ENCODE measurements at places on chromosomes 3 and 15.

GRCh38 chr15:100766243-100767000 is 113.2 kb upstream of the ALDH1A3 start:
- DNase-seq = peak; percentile 57

DNA sequence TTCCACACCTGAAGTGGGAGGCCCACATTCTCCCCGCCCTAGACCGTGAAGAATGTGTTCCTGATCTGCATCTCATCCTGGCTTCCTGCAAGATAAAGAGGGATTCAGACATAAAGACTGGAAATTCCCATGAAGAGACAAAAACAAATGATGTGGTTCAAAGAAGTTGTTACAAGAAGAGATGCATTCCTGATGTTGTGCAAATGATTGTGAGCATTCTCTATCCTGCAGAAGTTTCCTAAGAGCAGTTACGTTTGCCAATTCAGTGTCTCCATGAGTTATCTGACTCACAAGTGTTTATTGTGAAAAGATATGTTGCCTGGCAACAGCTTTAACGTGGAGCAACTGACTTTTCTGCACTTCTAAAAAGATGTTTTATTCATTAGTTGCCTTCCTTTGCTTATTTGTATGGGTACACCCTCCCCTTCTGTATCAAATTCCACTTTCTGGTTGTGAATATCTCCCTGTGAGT is 107.8 kb downstream of the ZIC4 start:
- DNase-seq = no peak

GRCh38 chr3:99933971-99934750 is 116.5 kb downstream of the CMSS1 start:
- DNase-seq = no peak

GRCh38 chr3:52399131-52399530 is 45.8 kb downstream of the SEMA3G start:
- DNase-seq = no peak

DNA sequence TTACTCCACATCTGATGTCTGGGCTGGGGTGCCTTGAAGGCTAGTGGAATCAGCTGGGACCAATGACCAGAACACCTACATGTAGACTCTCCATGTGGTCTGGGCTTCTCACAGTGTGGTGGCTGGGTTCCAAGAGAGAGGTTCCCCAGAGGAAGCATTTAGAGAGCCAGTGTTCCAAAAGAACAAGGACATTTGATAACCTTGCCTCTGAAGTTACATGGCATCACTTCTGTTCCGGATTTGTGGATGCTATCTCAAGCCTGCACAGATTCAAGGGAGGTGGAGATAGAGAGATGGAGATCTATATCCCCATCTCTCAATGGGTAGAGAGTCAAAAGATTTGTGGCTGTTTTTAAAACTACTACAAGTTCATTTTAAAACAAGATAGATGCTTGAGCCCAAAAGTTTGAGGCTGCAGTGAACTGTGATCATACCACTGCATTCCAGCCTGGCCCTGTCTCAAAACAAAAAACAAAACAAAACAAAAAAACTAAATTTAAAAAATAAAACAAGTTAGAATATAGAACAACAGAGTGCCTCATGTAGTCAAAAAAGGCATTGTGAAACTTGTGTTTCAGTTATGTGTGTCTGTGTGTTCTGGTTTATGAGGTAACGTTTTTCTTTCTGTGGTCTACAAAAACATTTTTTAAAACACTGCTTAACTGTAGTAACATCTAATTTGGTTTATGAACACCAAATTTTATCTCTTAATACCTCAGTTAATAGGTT is 44.8 kb downstream of the PDE8A start:
- no peak for DNase-seq

GRCh38 chr3:129619726-129620162 is 13.3 kb upstream of the PLXND1 start:
- no peak for DNase-seq

- no peak for DNase-seq
Measured at GRCh38 chr15:65115542-65115941, 542 bp upstream of the UBAP1L start.

- no peak for DNase-seq
Measured at GRCh38 chr3:36693670-36694069, 70.7 kb downstream of the DCLK3 start.

DNA sequence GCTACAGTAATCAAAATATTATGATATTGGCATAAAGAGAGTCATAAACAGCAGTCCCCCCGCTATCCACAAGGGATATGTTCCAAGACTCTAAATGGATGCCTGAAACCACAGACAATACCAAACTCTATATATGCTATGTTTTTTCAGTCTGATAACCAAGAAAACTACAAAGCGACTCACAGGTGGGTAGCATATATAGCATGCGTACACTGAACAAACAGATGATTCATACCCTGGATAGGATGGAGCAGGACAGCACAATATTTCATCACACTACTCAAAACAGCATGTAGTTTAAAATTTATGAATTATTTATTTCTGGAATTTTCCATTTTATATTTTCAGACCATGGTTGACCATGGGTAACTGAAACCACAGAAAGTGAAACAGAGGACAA is 87.0 kb upstream of the PPP2R3A start:
- no peak for DNase-seq

- DNase-seq = no peak
Measured at GRCh38 chr3:119637679-119638477, 22.5 kb downstream of the POPDC2 start.

- no peak for DNase-seq
Measured at GRCh38 chr15:100531204-100531603, 2.5 kb upstream of the CERS3 start.

DNA sequence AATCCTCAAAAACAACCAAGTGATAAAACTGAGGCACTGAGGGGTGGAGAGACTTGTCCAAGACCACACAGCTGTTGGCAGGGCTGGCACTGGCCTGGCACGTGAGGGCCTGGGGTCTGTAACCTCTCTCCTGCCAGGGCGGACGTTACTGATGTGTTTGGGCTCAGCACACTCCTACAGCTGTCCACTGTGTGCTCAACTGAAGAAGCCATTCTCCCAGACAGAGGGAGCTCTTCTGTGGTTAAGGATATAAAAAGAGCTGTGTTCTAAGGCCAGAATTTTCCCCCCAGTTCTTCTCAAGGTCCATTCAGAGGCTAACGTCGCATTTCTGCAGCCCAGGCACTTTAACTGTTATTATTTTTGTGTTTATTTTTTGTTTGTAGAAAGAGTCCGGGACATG is 429.0 kb upstream of the ATP11B start:
- DNase-seq = no peak

- DNase-seq = no peak
Measured at GRCh38 chr3:69472093-69472492, 86.2 kb upstream of the FRMD4B start.

DNA sequence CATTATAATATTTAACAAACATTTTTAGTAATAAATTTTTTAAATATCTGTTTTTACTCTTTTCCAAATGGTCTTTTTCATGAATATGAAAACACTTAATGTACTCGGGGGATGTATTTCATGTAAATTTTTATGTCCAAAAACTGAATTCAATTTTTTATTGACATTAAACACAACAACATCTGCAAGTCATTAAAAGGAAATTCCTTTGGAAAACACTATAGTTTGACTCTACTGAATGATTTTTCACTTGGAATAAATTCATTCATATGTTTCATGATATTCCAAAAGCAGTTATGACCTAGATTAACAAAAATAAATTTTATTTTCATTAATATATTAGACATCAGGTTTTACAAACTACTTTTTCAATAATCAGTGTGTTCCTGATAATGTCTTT is 239.8 kb upstream of the AGTR1 start:
- no peak for DNase-seq

- no peak for DNase-seq
Measured at GRCh38 chr15:31752065-31752762, 278.1 kb upstream of the CHRNA7 start.

GRCh38 chr15:78914027-78914764 is 30.6 kb downstream of the CTSH start:
- DNase-seq = no peak

DNA sequence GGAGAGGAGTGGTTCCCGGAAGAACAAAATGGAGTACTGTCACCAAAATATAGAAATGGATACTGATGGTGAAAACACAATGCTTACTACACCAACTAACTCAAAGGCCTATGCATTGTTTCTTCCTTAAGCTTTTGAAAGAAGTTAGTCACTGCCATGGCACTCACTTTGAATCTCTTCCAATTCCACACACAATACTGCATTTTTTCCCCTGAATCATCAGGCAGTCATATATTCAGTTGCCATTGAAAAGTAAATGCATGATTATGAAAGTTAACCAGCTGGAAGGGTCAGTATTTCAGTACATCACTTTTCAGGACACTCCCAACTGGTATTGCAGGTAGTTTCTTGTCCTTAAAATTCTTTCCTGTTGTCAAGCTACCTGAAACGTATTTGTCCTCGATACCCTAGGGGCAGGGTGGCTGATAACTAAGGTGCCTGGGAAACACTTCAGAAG is 9.0 kb upstream of the LRRFIP2 start:
- DNase-seq = no peak

- peak; percentile 43 for DNase-seq
Measured at GRCh38 chr15:101391431-101391830, 96.4 kb upstream of the SNRPA1 start.

DNA sequence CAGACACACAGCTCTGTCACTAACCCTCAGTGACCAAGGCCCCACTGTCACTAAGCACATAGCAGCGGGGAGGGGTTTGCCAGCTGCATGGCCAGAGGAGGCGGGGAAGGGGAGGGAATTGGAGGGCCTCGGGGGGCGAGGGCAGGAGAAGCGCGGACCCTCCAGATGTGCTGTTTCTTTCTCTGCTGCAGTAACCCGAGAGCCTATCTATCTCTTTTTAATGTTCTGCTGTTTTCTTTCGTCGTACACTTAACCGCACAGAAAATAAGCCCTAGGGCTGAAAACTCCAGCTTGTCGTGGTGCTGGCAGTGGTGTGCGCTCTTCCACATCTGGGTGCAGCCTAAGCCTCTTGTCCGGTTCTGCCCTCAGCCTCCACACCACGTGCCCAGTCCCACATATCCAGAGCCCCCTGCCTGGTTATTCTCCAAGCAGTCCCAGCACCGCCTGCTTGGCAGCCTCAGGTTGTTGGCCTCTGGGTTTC is 51.1 kb downstream of the BDH1 start:
- DNase-seq = no peak

- DNase-seq = no peak
Measured at GRCh38 chr3:11480663-11481298, 162.9 kb downstream of the VGLL4 start.

- no peak for DNase-seq
Measured at GRCh38 chr15:42937143-42937542, 16.6 kb upstream of the TTBK2 start.

DNA sequence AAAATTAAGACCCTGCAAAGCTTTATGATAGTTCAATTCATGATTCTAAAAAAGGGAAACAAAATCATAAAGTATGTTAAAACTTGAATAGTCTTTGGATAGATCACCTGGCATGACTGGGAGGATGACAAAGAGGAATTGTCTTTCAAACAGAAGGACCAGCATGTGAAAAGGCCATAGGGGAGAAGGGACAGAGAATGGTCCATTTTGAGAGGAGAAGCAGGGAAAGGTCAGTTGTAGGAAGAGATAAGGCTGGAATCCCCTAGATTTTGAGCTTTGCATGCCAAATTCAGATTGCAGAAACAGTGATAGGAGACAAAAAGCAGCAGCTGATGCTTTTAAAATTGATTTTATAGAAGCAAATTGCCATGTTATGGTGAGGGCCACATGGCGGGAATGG is 12.7 kb downstream of the PROS1 start:
- no peak for DNase-seq

- no peak for DNase-seq
Measured at GRCh38 chr3:152817400-152817799, 17.5 kb upstream of the P2RY1 start.

DNA sequence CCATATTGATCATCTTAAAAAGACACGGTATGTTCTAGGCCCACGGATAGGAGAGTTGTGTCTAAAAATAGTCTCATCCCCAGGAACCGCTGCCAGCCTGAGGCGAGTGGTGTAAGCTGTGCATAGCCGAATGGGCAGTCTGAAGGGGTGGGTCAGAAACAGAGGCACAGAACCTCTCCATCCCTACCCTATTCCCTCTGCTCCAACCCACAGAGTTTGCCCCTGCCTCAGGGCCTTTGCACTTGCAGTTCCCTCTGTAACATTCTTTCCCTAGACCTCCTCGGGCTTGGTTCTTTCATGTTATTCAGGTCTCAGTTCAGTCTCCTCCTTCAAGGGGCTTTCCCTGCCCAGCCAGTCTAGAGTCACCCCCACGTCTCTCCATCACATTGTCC is 4.8 kb downstream of the SCN5A start:
- peak; percentile 78 for DNase-seq

DNA sequence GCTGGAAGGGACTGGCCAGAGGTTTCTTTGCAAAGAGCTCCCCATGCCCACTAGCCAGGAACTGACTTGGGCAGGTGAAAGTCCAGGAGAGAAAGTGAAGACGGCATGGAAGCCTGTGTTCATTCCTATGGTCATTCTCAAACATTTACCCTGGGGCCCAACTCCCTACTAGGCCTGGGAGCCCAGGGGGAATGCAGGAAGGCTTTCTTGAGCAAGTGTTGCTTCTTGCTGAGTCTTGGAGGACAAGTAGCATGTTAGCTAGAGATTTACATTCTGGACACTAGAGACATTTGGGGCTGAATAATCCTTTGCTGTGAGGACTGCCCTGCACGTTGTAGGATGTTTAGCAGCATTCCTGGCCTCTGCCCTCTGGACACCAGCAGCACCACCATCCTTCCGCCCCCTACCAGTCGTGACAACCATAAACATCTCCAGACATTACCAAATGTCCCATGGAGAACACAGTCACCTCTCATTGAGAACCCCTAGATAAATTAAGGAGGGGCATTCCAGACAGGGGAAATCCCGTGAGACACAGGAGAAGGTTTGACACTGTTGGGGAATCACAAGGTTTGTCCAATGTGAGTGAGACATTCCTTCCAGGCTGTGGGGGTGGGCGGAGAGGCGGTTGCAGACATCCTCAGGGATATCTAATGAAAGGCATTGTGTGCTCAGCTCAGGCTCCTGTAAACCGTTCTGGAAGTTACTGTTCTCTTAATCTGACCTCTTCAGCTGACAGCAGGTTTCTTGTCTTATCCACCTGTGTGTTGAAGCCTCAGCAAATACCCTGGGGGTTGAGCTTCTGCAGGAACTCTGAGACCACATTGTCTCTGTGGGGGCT is 236.2 kb downstream of the TLE3 start:
- DNase-seq = no peak

- DNase-seq = no peak
Measured at GRCh38 chr3:162138509-162138908, 641.9 kb downstream of the OTOL1 start.

DNA sequence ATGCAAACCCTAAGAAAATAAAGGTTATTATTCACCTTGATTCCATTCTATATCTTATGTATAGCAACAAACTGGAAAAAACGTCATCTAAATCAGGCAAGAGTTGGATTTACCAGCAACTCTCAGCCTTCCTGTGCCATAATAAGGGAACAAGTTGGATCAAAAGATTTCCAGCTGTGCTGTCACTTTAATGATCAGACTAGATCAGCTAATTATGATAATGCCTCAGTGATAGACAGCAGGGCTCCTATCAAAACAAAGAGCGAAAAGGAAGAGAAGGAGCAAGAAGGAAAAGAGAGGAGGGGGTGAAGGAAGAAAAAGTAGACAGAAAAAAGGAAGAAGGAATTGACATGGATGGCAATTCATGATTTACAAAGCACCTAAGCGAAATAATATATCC is 36.7 kb upstream of the BCL6 start:
- DNase-seq = no peak
